ENCODE measurements at places on chromosomes 2 and 18.
A peak's percentile ranks its signal among the peaks of the same experiment; 100 is the strongest.

- DNase-seq, result peak; percentile 24
Observed at GRCh38 chr18:616380-616995, 19.7 kb downstream of the CLUL1 start.

- no peak for DNase-seq
Observed at GRCh38 chr2:45102579-45103117, 93.4 kb upstream of the SIX2 start.

- no peak for DNase-seq
Observed at GRCh38 chr2:217790681-217791392, 212.0 kb downstream of the TNS1 start.

- no peak for DNase-seq
Observed at GRCh38 chr2:229314117-229314516, 43.0 kb upstream of the PID1 start.

DNA sequence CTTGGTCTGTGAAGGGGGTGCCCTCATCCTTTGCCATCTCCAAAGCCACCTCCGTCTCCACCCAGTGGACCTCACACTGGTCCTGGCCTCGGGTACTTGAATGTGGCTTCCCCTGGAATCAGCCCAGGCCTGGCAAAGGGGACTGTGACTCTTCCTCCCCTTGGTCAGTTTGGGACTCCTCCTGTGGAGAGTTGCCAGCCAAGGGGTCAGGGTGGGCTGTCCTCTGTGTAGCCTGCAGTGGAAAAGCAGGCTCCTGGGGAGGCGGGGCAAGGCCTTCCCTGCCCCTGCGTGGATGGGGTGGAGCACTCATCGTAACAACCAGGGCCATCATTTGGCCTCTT, 59.8 kb downstream of the INHBB start:
- no peak for DNase-seq

GRCh38 chr18:59048378-59048777, 91.3 kb upstream of the SEC11C start:
- no peak for DNase-seq

DNA sequence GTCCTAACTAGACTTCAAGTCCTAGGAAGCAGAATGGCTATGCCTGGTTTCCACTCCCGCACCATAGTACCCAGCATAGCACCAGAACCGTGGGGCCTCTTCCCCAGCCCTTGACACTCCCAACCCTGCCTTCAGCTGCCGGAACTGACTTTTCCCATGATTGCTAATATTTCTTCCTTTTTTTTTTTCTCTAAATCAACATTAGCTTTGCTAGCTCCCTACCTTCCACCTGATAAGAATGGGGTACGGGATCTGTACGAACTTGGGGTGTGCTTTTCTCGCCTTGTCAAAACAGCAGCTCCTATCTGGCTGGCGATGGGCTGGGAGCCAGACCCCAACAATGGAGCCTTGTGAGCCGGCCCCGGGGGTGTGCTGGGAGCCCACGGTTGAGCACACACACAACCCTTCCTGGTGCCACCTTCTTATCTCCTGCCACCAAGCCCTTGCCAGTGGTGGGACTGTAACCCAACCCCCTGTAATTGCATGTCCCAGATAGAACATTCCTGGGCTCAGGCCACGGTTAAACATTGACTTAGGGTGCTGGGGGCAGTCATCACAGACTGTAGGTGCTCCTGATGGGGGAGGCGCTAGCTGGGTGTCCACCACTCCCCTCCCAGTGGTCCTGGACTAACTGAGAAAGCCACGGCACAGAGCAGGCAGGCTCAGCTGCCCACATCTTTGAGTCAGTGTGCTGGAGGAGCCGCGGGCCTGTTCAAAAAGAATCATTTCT, 213.0 kb upstream of the HAAO start:
- DNase-seq, result no peak

GRCh38 chr2:181454686-181455450, 2.3 kb upstream of the ITGA4 start:
- DNase-seq, result no peak

GRCh38 chr2:96530144-96530430, 6.5 kb upstream of the ARID5A start:
- DNase-seq, result no peak

GRCh38 chr2:205364261-205364660, 318.0 kb upstream of the NRP2 start:
- DNase-seq, result no peak

GRCh38 chr2:25420820-25421237, 79.1 kb upstream of the DNMT3A start:
- DNase-seq, result no peak

- peak; percentile 19 for DNase-seq
Observed at GRCh38 chr2:36785179-36785795, 88.8 kb downstream of the VIT start.

DNA sequence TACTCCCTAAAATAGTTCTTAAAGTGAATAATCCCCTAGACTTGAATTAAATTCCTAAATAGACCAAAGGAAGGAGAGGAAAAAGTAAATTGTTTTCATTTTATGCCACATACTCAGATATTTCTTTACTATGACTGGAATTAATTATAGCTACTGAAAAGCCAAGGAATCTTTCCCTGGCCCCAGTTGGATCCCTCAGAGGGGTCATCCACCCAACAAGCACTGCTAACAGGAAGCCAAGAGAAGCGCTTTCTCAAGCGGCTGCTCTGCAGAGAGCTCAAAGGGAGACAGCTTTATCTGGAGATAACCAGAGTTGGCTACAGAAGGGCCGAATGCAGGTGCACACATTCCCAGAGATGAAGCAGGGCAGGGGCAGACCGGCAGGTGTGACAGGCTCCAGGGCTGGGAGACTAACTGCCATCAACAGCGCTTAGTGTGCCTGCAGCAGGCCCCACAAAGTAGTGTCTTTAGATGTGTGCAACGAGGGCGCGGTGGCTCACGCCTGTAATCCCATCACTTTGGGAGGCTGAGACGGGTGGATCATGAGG, 51.1 kb downstream of the POLR1A start:
- DNase-seq, result peak; percentile 74

DNA sequence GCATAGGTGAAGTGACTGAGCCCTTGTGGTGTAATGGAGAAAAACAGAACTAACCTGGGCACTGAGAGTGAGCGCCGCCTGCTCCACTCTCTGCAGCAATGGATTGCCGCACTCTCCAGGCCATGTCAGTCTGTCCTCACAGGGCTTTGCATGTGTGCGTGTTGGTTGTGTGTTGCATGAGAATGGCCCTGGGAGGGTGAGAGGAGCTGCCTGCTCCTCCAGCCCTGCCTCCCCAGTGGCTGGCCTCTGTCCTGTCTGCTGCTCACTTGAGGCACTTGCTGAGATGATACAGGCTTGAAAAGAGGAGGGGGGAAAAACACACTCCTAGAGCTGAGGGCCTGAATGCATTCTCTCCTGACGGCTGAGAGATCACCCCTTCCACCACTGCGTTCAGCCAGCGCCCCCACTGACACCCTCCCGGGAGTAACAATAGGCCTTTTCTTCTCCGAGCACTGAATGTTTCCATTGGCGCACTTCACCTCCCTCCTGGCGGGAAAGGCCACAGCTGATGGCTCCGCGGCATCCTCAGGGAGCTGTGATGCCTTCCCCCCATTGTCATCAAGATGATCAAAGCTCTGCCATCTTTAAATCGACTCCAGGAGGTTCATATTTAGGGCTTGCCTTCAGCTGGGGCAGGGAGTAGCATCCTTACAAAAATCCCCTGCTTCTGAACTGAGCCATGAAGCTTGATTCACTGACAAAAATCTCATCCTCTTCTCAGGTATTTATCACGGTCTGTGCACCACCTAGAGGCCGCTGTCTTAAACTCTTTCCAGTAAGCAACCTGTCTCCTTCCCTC, 49.9 kb upstream of the DAPL1 start:
- DNase-seq, result peak; percentile 29

GRCh38 chr2:204205082-204205481, 268.5 kb downstream of the ICOS start:
- DNase-seq, result no peak

- DNase-seq, result no peak
Observed at GRCh38 chr2:157899125-157899839, 23.2 kb upstream of the ACVR1 start.

- peak; percentile 64 for DNase-seq
Observed at GRCh38 chr18:64405161-64405560, 256.3 kb upstream of the LINC00305 start.

DNA sequence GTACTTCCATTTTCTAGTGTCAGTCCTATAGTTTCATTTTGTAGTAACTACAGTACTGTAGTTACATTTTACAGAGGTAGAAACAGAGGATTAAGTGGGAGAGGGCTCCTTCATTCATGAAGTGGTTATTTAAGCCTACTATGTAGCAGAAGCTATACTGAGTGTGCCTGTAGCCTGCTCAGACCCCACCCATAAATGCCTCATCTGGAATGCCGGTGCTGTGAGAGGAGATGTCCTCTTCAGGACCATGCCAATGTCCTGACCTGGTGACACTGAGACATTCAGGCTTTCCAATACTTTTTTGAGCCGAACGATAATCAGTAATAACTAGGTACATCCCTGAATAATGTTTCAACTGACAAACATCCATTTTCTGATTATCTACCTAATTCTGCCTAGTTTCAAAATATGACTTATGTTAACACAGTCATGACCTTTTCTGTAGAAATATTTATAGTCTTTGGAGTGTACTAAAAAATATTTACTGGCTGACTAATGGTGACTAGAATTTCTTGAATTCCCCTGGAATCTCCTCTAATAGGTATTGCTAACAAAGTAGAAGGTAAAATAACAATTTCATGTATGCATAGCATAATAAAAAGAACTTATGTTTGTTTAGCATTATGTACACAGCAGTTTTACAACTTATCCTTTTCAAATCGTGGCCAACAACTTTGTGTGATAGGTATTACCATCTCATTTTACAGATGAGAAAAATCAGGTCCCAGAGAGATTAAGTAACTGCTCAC, 10.2 kb upstream of the ARHGAP28 start:
- no peak for DNase-seq

GRCh38 chr18:50405582-50406271, 30.9 kb downstream of the SKA1 start:
- no peak for DNase-seq

DNA sequence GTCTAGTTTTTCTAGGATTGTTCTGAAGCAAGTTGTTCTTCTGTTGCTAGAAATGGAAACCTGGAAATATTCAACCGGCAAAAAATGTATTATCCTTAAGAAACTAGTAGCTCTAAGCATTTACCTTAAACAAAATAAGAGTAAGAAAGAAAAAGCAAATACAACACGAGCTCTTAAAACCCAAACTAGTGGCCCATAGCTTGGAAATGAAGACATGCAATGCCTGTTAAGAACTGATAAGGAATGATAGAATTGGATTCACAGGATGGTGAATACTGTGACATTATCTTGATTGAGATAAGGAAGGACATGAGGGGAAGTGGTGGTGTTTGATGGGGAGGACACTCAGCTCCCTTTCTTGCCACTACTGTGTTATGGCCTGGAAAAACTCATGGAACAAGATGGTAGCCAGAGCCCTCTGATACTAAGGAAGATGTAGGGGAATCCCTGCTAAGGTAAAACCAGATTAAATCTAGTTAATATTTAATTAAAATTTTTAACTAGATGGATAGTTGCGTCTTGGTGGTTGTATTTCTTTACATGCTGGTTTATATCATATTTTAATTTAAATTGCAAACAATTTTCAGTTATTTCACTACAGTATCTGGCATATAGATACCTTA, 193.8 kb downstream of the LPIN1 start:
- DNase-seq, result no peak

DNA sequence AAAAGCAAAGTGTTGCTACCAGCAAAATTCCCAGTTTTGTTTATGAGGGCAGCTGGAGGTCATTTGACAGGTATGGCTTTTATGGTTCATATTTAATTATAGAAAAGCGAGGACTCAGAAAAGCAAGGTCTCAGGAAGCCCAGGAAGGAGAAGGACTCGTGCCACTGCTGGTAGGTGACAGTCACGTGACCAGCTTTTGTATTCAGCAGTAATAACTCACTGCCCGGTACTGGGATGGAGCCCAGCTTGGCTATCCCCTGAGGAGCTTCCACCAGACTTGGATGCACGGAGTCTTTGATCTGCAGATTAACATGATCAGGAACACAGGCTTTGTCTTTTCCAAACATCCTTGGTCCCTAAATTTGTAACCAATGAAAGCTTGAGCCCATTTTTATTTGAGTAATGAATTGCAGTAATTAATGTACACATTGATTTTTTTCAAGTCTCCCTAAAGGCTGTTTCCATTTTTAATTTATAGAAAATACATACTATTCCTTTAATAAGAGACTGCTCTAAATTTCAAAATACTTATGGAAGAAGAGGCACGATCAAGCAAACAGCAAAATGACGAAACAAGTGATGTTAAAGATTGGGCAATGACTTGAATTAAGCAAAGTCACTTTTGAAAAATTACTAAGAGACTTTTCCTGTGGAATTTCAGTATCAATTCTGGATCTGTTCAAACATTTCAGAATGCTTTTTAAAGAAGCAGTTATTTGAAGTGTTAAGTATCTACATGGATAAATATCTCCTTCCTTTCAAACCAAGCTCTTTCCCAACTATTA, 251.7 kb upstream of the HNRNPA3 start:
- no peak for DNase-seq

- DNase-seq, result no peak
Observed at GRCh38 chr2:105732955-105733607, 11.6 kb upstream of the NCK2 start.

DNA sequence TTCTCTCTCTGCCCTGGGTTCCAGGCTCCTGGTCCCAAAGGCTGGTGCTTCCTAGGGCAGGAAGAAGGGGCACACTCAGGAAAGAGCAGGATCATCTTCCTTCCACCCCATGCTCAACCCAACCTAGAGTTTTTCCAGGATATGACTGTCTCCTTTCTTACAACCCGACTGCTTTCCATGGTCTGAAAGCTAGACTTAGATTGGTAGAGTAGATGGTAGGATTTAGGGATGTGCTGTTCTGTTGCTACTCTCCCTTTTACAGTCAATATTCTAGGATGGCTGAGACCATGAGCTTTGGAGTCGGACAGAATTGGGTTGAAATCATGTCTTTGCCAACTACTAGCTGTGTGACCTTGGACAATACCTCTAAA, 45.9 kb upstream of the IGFBP5 start:
- no peak for DNase-seq

- no peak for DNase-seq
Observed at GRCh38 chr2:220893411-220893810, 678.7 kb downstream of the EPHA4 start.

DNA sequence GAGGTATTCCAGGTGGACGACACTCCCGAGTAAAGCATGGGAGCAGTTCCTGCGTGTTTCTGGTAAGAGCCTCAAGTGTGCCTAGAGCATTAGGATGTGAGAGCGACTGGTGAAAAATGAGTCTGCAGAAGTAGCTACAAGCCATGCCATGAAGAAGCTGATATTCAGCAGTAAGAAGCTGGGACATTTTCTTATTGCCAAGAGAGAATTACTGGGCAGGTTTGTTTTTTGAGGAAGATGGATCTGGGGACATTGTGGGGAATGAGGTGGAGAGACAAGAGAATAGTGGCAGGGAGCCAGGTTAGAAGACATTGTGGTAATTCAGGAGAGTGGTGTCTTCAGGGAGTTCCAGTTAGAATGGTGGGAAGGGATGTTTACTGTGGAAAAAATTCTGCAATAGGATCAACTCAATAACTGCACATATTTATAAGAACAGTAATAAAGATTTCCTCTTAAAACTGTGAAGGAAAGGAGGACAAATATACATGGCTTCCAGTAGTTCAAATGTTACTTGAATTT, 38.2 kb downstream of the CRIM1 start:
- no peak for DNase-seq
